ENCODE measurements at places on chromosomes 12 and 14.

- no peak for DNase-seq
Measured at GRCh38 chr12:26091822-26092221, 33.0 kb downstream of the BHLHE41 start.

- DNase-seq = no peak
Measured at GRCh38 chr12:71840231-71840847, 780 bp downstream of the TBC1D15 start.

DNA sequence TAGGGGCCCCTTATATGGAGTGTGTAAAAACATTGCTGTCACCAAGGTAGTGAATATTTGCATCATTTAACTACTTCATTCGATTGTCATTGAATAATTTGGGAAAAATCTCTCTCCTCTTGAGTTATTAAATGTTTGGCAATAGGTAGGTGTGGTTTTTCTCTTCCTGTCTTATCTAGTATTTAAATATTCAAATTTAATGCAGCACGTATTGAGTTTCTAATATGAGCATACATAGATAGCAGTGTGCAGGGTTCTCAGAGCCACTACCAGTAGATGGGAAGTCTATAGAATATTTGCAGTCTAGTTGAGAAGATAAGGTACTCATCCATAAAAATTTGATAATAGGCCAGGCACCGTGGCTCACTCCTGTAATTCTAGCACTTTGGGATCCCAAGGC, 16.7 kb downstream of the PALS1 start:
- DNase-seq = no peak

GRCh38 chr12:107649661-107650061, 35.9 kb upstream of the PWP1 start:
- no peak for DNase-seq

DNA sequence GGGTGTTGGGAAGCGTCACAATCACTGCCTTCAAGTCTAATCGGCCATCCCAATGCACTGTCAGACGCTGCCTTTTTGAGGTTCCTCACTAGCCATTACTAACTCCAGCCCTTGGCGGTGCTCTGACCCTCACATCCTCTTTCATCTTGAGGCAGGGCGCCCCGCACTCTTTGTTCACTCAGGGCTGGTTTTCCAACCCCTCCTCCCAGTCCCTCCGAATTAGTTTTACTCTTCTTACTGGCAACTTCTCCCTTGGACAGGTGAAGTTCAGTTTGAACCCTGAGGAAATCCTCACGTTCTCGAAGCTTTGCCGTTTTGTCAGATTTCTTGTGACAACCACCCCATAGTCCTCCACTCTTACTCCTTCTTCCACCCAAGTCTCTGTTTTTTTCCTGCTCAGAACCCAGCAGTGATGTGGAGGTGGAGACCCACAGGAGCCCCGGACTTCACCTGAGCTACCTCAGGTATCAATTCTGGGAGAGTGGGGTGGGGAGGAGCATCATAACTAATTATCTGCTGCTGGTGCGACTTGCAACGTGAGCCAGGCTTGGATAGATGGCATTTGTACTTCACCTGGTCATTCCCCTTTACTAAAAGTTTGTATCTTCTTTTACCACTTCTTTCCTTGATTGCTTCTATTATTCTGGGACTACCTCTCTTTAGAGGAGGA, 757 bp downstream of the ZC3H10 start:
- DNase-seq = no peak

GRCh38 chr14:99199846-99200653, 71.9 kb downstream of the BCL11B start:
- no peak for DNase-seq
